ENCODE measurements at places on chromosomes 16 and 17.

- no peak for DNase-seq
Measured at GRCh38 chr16:57283959-57284208, 588 bp downstream of the PLLP start.

DNA sequence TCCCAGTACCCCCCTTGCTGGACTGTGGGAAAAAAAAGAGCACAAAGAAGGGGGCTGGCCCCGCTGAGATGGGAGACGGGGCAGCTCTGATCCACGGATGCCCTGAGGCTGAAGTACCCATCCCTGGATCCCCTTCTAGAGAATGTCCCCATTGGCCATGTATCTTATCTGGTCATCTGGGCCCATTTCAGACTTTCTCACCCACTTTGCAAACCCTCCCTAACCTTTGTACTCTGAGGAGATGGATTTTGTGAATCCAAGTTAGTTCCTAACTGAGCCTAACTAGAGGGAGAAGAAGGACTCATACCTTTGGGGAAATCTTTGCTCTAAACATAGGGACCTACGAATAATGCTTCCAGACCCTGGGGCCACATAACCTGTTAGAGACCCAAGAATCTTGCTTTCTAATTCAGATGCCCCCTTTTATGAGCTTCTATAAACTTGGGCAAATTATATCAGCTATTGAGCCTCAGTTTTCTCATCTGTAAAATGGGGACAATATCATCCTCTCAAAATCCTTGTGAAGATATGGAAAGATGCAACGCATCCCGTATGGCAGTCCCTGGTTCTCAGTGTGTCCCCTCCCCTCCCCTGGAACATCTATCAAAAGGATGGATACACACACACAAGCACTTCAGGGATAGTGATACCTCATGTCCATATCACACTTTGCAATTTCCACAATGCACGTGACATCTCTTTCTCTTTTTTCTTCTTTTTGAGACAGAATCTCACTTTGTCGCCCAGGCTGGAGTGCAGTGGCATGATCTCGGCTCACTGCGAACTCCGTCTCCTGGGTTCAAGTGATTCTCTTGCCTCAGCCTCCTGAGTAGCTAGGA is 16.8 kb upstream of the FZD2 start:
- no peak for DNase-seq

DNA sequence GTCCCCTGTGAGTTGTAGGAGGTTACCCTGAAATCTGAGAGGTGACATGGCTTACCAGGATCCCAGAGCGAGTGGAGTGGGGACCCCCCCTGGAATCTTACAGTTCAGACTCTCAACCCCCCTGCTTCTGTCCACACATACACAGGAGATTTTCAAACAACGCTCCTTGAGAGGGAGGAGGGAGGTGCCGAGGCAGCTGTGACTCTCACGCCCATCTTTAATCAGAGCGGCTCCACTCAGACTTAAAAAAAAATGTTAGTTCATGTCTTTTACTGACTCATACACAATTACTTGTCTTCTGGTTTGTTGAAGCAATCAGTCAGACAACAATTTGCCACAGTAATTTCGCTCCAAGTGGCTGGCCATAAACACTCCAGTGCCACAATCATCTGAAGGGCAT is 15.4 kb upstream of the TMEM220 start:
- DNase-seq = no peak

- no peak for DNase-seq
Measured at GRCh38 chr16:69223882-69224281, 36.9 kb downstream of the SNTB2 start.

- DNase-seq = no peak
Measured at GRCh38 chr17:57211543-57211942, 44.8 kb upstream of the MSI2 start.

DNA sequence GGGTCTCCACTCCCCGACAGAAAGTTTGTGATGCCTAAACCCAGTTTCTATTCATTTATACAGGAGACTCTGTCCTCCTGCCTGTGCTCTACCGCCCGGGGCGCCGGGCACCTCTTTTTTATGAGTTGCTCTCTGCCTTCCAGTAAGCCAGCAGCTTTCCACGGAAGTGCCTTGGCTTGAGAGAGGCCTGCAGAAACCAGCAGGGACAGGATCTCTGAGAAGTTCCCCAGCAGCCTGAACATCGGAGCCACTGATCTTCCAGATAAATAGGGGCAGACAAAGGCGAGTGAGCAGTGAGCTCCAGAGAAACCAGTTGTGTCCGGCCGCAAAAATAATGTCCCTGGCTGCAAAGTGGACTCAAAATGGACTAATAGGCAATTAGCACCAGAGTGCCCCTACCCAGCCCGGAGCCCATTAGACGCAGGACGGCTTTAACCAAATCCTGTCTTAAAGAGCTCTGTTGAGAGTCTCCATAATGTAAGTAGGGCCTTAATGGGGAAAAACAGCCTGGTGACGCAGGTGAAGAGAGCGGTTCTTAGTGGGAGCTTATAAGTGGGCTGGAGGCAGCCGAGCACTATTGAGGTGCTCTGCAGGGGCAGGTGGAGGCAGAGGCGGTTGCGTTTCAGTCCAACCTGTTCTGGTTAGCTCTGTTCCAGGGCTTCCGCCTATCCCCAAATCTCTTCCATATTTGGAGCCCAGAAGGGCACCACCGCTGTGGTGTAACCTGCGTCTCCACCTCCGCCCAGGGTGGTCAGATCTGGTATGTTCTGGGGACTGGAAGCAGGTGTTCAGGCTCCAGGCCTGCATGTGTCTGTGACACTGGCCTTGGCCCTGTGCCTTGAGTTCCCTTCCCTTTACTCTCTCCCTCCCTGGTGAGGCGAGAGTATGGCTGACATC is 74.1 kb downstream of the NT5M start:
- DNase-seq = no peak

GRCh38 chr17:61325382-61326073 is 74.1 kb upstream of the TBX2 start:
- DNase-seq = no peak

Measured in suppressor macrophage treated with lipopolysaccharide for 4 hours (primary cell).